ENCODE measurements at places on chromosomes 4 and X. TPM values are rescaled to one million over a fixed set of nuclear protein-coding genes. Genes with fewer than 3 reads are reported as not detected.

USP26 gene
- not detected for polyA plus RNA-seq

APLN gene
- polyA plus RNA-seq, result 0.72 TPM

DGKK gene
- polyA plus RNA-seq, result not detected

MYOZ2 gene
- polyA plus RNA-seq, result 0.17 TPM

NEIL3 gene
- polyA plus RNA-seq, result 4.5 TPM

GAGE12H gene
- not detected for polyA plus RNA-seq

TNIP2 gene
- polyA plus RNA-seq, result 46.1 TPM

CNKSR2 gene
- 0.14 TPM for polyA plus RNA-seq

HSFX3 gene
- not detected for polyA plus RNA-seq

F8A3 gene
- 2.0 TPM for polyA plus RNA-seq

NOX1 gene
- not detected for polyA plus RNA-seq

GPR82 gene
- polyA plus RNA-seq, result not detected

VSIG1 gene
- not detected for polyA plus RNA-seq

LUZP4 gene
- not detected for polyA plus RNA-seq

MAP3K15 gene
- polyA plus RNA-seq, result 0.13 TPM

CENPI gene
- polyA plus RNA-seq, result 5.5 TPM

FAM241A gene
- polyA plus RNA-seq, result 0.19 TPM

NUDT10 gene
- polyA plus RNA-seq, result 0.91 TPM

PNCK gene
- 0.22 TPM for polyA plus RNA-seq

GAGE12F gene
- polyA plus RNA-seq, result not detected

TMSB15A gene
- polyA plus RNA-seq, result 30.5 TPM

KLHL4 gene
- 0.50 TPM for polyA plus RNA-seq

ERAS gene
- not detected for polyA plus RNA-seq
